ENCODE measurements at places on chromosomes 2 and 18.

GRCh38 chr18:37199741-37200140, 365.9 kb downstream of the CELF4 start:
- no peak for DNase-seq

DNA sequence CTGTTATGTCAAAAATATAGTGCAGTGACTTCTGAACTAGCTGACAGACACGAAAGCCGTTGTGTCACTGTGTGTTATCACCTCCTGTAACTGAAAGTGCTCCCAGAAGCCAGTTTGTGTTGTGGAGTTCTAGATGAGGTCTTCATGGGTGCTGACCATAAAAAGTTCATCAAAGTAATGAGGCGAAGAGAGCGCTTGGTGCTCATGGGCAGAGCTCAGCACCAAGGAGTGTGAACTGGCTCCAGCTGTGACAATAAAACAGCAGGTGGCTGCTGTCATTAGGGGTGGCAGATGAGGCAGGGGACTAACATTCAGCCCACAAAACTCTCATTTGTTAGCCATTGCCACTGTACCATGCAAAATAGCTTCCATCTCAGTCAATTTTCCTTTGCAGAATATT, 151.1 kb downstream of the ZNF407 start:
- no peak for DNase-seq

DNA sequence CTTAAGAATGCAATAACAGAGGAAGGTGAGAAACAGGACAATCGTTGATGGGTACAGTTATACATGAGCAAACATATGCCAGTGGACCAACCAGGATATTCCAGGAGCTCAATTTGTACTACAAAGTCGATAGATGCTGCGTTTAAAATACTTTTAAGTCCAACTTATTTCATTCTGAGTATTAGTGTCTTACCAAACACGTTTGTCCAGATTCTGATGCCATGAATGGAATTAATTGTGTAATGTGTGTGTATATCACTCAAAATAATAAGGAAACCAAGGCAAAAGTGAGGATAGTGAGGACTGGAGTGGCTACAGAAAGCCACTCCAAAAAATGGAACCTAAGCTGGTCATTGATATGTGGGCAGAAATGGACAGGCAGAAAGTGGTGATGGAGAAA, 332.6 kb downstream of the RIT2 start:
- no peak for DNase-seq

- no peak for DNase-seq
Observed at GRCh38 chr2:136234261-136234660, 116.3 kb upstream of the CXCR4 start.

DNA sequence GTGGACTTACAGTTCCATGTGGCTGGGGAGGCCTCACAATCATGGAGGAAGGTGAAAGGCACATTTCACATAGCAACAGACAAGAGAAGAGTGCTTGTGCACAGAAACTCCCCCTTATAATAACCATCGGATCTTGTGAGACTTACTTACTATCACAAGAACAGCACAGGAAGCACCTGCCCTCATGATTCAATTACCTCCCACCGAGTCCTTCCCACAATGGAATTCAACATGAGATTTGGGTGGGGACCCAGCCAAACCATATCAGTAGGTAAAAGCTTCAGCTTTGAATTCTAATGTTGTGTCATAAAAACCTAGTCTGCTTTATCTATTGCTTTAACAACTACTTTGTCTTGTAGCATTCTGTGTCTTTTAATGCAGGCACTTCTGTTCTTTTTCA, 140.4 kb upstream of the PIK3C3 start:
- no peak for DNase-seq

DNA sequence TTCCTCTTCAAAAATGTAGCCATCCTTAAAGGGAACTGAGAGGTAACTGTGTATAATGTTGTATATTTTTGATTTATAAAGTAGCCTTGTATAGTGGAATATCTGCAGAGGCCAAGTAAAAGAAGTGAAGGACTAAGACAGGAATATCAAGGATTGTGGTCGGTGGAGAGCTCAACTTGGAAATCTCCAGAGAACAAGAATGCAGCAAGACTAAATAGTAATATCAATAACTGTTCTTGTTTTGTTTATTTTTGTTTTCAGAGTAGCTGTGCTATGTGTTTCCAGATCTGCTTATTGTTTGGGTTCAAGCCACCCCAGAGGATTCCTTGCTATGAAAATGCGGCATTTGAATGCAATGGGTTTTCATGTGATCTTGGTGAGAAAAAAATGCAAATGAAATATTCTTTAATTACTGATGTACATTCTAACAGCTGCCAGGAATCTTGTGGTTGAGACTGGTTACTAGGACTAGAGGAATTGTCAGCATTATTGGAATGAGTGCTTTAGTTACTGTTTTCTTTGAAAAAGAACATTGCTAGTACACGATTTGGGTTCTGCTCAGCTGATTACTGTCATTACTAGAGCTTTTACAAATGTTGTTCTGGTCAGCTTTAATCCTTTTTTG, 25.0 kb downstream of the FASTKD2 start:
- DNase-seq = no peak

DNA sequence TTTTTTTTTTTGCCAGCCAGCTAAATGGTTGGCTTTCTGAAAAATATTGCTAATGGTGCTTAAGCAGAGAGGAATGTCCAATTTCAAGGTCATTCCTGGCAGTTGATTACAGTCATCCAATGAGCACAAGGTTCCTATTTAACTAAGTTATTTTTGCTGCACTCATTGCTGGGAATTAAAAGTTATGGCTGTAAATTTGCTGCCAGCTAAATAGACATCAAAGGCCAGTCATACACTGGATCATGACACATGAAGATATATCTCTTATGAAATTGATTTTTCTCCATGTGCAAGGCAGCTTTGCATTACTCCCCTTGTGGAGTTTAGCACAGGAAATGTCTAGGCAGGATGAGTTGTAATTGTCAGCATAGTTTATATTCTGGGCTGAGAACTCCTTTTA, 1898.4 kb upstream of the CELF4 start:
- DNase-seq = no peak

DNA sequence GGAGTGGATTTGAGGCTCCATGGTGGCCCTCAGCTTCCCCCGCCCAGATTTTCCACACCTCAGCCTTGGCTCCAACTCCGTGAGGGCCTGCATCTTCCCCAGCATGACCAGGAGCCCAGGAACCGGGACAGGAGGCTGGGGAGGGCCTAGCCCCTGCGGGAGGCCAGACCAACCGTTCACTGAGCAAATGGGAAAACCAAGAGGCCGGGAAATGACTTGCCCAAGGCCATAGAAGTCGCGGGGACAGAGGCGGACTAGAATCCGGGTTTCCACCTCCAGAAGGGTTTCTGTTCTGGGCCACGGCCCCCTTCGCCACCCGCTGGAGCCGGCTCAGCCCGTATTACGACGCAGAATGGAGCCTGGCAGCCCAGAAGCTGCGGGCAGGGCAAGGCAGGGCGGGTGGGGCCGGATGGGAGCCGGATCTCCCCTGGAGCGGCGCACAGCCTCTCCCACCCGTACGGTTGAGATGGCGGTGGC, 7.9 kb upstream of the CRYBA2 start:
- DNase-seq = no peak

DNA sequence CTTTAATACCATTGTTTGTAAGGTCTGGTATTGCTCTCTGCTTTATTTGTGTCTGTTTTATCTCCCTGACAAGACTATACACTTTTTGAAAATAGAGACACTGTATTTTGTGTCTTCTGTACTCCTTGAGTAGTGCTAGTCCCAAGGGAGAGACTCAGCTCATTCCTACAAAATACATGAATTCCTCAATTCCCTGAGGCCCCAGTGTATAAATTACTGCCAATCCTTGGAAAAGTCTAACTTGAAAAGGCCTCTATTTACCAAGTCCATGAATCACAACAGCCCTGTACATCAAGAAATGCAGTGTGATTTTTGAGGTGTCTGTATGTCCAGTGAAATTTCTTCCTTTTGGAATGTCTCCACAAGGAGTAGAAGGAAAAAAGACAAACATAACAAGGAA, 34.9 kb upstream of the NEDD4L start:
- no peak for DNase-seq

DNA sequence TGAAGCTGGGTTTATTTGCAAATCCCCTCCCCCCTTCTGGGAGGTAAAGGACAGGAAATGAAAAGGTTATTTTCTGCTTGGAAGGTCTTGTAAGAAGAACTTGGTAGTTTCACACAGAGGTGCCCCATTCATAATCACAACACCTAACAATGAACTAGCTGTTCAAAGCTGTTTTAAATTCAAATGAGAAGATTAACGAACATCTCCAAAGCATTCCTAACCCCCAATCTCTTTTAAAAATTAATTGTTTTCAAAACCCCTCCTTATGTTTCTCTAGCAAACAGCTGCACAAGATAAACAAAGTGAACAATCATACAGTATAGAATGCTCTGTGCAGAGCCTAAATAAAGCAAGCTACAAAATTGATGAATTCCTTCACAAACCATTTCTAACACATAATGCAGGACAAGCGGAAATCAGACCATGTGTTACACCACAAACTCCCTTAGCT, 271.4 kb downstream of the SATB2 start:
- DNase-seq = no peak

GRCh38 chr2:67479261-67479660, 82.1 kb downstream of the ETAA1 start:
- no peak for DNase-seq

- DNase-seq = no peak
Observed at GRCh38 chr18:8996771-8997432, 105.6 kb upstream of the NDUFV2 start.

DNA sequence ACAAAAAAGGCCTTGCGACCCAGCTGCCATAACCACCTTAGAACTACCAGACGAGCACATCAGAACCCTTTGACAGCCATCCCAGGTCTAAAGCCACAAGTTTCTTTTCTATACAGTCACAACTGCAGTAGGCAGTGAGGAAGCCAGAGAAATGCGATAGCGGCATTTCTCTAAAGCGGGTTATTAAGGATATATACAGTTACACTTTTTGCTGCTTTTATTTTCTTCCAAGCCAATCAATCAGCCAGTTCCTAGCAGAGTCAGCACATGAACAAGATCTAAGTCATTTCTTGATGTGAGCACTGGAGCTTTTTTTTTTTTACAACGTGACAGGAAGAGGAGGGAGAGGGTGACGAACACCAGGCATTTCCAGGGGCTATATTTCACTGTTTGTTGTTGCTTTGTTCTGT, 48.8 kb downstream of the FEZ2 start:
- DNase-seq = no peak

GRCh38 chr18:45828917-45829811, 3.7 kb downstream of the SIGLEC15 start:
- DNase-seq = no peak

GRCh38 chr2:1641523-1641922, 102.8 kb downstream of the PXDN start:
- no peak for DNase-seq

Data from nucleus accumbens (tissue), 56 donors.